ENCODE measurements at places on chromosomes 12 and 14.

DNA sequence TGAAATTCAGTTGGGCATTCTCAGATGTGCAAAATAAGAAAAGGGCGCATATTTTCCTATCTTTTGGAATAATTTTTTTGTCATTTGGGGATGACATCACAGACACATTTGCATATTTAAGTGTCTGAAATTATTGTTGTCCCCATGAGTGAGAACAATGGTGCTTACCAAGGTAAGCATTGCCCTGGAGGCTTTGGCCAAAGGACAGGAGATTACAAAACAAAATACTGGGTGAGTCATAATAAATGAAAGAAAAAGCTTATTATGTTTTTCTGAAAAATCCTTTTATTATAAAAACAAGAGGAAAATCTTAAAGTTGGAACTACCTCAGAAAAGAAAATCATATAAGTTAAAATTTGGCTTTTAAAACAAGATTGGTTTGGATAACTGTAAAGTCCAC, 254.9 kb downstream of the BTG1 start:
- no peak for DNase-seq

DNA sequence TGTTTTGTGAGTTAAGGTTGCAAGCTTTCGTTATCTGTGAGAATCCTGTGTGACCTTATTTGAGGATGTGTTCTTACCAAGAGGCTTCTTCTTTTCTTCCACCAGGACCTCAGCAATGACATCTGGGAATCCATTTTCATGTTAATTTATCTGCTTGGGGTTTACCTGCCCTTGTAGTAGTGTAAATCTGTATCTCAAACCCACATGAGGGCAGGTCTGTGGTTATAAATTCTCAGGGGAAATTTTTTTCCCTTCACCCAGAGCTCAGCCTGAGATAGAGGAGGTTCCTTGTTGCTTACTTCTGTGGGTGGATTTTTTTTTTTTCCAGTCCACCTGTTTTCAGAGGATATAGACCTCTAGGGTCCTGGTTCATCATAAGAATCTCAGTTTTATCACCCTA, 70.8 kb downstream of the AKAP6 start:
- DNase-seq, result no peak

GRCh38 chr14:65434216-65434850, 21.8 kb downstream of the FUT8 start:
- no peak for DNase-seq

DNA sequence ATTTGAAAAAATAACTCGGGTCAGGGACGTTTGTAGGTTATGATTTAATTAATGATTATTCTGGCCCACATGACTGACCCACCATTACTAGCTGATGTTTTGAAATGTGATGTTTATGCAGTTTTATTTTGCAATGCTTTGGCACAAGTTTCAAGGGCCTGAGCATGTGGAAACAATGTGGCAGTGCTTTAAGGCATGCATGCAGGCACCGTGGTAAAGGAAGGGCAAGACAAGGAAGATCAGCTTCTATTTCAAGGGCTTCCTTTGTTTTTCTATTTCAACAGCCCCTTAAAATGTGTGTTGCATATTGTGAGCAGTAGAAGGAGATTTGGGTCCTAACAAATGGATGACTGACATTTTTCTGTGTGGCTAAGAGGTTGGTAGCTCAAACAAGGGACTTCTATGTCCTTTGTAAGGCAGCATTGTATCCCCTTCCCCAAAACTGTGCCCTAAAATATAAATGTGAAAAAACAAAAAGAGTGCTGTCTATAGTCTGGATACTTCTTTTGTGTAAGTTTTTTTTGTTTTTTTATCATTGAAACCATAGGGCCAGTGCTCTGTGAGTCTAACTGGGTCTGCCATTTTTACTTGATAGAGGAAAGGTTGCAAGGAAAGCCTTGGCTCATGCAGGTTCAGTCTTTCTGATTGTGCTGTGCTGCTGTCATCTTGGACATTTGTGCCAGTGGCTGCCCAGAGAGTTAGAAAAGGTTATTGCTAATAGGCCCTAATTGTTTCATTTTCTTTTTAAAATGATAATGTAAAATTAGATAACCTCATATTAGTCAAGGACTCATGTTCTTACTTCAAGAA, 103.5 kb downstream of the FGD4 start:
- DNase-seq, result no peak

- peak; percentile 61 for DNase-seq
Observed at GRCh38 chr12:113154351-113154973, 4.9 kb downstream of the CFAP73 start.

DNA sequence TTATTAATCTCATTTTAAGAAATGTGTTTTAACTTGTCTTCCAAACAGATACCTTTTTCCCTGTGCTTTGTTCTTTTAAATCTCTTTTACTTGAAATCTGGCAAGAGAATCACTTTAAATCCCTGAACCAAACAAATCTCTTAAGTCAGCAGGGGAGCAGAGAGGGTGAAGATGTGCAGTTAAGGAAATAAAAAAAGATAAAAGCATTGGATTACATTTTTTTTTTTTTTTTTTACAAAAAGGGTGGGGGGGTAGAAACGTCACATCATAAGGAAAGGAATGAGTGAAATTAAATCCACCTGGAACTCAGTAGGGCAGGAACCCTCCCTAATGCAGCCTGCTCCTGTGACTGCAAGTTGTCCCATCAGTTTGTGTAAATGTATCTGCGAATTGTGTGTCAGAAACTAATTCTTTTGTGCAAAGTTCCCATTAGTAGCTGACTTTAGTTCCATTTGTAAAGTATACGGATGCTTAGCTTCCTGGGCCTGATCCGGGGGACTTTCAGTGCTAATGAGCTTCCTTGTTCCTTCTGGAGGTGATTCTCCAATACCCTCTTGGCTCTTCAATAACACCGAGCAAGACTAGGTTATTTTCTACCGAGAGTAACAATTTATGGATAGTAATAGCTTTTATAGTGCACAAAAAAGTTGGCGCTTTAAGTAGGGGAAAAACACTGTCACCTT, 1.5 kb downstream of the TTC6 start:
- DNase-seq, result no peak

DNA sequence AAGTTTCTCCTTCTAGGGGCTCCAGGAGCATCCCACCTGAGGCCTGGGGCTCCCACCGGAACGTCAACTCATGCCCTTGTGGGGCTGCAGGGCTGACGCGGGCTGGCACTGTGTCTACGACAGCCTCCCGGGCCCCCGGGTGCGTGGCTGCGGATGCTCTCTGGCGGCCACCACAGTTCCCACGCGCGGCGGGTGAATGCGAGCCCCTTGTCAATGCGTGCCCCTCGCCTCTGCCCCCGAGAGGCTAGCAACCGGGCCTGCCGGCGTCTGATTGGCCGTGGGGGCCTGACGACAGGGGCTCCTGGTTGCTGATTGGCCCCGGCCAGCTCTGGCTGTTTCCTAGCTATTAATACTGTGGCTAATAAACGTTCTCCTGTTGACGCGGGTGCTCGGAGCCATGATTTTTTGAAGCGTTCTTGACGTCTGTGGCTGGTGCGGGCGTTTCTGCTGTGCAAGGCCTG, 1.8 kb upstream of the MEG3 start:
- no peak for DNase-seq

DNA sequence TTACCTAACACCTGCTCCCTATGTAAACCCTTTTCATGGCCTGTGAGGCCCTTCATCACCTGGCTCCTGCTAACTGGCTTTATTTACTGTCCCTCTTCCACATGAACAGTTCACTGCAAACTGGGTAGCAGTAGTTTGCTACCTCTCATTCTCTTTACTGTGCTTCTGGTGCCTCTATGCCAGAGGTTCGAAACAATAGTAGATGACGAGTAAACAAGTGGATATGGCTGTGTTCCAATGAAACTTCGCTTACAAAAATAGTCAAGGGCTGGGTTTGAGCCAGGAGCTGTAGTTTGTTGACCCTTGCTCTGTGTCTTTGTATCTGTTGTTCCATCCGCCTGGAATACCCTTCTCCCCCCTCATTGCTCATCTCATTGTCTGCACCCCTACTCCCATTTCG, 233.6 kb upstream of the RMST start:
- DNase-seq, result no peak

GRCh38 chr12:124422570-124423523, 128.0 kb downstream of the RFLNA start:
- DNase-seq, result no peak

GRCh38 chr12:74349925-74350324, 187.7 kb upstream of the ATXN7L3B start:
- no peak for DNase-seq

DNA sequence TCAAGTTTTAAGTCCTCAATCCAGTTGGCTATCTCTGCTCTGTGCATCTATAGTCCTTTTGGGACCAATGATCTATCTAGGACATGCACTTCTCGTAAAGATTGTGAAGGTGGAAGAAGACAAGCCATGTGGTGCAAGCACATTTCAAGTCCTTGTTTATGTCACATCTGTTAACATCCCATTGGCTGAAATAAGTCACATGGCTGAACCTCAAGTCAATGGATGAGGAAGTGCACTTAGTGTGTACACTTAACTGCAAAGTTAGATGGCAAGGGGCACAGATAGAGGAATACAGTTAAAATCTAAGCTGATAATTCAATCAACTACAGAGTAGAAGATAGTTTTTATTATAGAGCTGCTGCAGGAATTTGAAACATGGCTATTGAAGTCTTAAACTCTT, 362.8 kb upstream of the TBX3 start:
- DNase-seq, result no peak

GRCh38 chr12:101044512-101045059, 165.5 kb downstream of the SLC5A8 start:
- DNase-seq, result no peak

GRCh38 chr12:77746096-77746495, 84.6 kb upstream of the NAV3 start:
- DNase-seq, result peak; percentile 41

GRCh38 chr12:3122841-3123678, 45.9 kb downstream of the TSPAN9 start:
- DNase-seq, result no peak

DNA sequence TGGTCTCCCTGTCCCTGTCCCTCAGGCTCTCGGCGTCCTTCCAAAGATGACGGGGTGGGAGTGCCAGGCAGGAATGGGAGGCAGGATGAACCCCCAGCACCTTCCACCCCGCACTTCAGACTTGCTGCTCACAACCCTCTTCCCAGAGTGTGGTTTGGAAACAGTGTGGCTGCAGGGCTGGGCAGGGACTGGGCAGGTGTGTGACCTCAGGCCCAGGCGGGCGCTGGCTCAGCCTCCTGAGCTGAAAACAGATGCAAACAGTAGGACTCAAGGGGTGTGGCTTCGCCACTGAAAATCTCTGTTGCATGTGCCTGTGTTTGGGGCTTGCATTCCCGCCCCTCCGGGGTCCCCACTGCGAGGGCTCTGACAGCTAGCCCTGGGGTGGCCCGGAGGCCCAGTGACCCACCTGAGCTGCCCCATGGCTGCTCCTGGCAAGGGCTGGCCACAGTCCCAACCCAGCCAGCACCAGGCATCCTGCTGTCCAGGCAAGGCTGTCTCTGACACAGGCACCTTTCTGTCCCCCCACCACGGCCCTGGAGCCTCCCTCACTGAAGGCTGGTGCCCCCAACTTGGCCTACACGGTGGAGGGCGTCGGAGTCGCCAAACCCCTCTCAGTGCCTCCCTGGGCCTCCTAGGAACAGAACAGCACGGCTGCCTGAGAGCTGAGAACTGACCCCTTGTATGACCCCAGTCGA, 46.1 kb downstream of the BEGAIN start:
- no peak for DNase-seq

DNA sequence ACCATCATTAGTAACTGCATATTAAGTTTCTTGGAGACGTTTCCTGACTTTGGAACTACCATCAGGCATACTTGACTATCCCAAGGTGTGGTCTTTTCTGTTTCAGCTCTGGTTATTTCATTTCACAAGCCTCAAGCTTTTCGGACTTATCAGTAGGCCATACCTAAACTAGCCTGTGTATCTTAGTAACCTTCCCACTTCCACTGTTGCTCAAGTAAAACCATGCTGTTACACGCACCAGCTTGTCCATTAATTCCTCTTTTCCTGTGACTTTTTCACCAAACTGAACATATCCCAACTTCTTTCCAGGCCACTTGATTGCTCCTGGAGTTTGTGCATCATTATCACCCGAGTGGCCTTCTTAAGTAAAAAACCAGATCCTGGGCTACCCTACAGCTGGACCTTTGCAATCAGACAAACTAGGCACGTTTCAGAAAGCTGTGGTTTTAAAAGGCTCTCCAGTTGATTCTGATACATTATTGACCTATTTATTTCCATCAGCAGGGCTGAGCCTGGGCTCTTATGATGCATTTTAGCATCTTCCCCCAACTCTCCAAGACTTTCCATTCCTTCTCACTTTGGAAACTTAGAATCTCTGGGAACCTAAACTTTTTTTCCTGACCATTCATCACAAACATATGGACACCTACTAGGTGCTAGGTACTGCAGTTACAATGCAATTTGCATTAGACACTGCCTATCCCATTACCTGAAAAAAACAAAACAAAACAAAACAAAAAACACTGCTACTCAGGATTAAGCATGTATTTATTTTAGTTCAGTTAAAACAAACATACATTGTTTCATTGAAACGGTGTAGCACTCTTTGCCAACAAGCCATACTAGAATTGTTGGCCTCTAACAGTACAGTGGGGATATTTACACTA, 14.9 kb downstream of the SLC38A2 start:
- no peak for DNase-seq

- no peak for DNase-seq
Observed at GRCh38 chr12:54038284-54038870, 5.5 kb downstream of the HOXC5 start.

DNA sequence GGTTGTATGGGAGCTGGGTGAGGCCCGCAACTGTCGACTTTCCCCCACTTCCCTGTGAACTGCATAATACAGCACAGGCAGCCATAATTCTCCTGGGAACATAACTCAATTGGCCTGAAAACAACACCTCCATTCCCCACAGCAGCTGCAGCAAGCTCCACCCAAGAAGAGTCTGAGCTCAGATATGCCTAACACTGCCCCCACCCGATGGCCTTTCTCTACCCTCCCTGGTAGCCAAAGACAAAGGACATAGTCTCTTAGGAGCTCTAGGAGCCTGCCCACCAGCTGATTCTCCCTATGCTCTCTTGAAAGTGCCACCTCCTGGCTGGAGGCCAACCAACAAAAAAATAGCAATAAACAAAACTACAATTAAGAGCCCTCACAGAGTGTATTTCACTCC, 542.7 kb upstream of the LMO3 start:
- no peak for DNase-seq

GRCh38 chr14:50362764-50363713, 33.6 kb downstream of the CDKL1 start:
- DNase-seq, result peak; percentile 22

- no peak for DNase-seq
Observed at GRCh38 chr12:109736552-109737108, 23.0 kb downstream of the FAM222A start.

- no peak for DNase-seq
Observed at GRCh38 chr12:102459314-102459713, 21.0 kb downstream of the IGF1 start.

- no peak for DNase-seq
Observed at GRCh38 chr14:94027566-94028449, 1.7 kb downstream of the OTUB2 start.

- DNase-seq, result no peak
Observed at GRCh38 chr12:6029401-6029800, 84.3 kb upstream of the ANO2 start.

GRCh38 chr14:30528778-30529642, 29.9 kb upstream of the G2E3 start:
- no peak for DNase-seq

GRCh38 chr12:4787965-4788364, 67.8 kb downstream of the GALNT8 start:
- DNase-seq, result no peak
